ENCODE measurements at places on chromosomes 2 and 18.
A peak's percentile ranks its signal among the peaks of the same experiment; 100 is the strongest.

DNA sequence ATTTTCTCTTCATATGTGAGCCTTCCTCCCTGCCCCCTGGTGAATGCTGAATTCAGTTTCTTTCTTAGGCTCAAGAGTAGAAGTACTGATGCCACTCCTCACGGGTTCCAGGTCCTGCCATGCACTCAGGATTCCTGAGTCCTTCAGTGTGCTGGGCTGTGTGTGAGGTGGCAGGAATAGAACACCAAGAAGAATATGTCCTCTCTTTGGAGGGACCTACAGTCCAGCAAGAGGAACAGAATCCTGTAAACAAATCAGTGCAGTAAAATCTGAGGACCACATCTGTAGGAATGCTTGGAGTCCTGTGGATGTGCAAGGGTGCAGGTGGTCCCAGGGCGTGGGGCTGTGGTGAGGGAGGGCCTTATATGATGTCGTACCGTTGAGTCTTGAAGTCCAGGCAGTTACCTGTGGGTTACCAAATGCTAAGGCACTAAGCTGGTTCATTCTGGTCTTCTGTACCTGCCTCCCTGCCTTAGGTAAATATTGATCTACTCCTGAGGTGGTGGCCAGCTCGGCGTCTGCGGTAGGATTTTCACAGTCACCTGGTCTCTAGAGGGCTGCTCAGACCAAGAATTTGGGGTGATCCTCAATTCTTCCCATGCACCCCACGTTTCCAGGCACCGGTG, 5.5 kb downstream of the ASAP2 start:
- no peak for DNase-seq

- DNase-seq, result no peak
Observed at GRCh38 chr2:113089916-113090315, 22.1 kb downstream of the IL1F10 start.

DNA sequence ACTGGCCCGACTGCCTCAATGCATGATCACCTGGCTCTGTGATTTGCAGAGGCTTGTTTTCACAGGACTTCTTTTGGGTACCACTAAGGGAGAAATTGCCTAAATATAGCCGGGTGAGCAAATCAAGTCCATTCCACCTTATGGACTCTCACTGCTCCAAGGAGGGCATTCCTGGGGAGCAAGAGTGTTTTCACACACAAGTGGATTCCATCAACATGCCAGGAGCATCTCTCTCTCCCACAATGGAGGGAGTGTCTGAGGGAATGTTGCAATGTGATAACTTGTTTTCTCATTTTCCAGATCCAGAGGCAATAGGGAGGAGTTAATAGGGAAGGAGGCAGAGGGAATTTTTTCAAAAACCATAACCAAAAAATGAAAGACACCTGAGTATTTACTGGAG, 250.7 kb downstream of the SATB2 start:
- no peak for DNase-seq

- DNase-seq, result no peak
Observed at GRCh38 chr2:88517759-88518201, 65.3 kb upstream of the FOXI3 start.

DNA sequence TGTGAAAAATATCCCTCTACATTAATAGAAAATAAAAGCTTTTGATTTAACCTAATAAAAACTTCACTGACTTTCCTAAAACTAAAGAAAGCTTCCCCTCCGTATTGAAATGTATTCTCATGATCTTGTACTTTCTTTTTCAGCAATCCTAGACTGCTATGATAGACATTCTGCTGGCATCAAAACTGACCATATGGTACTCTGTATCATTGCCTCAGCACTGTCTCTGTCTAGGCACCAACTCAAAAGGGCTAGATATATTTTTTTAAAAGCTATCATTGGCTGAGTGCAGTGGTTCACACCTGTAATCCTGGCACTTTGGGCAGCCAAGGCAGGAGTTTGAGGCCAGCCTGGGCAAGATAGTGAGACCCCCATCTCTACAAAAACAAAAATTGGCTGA, 32.9 kb downstream of the CDKL4 start:
- no peak for DNase-seq

DNA sequence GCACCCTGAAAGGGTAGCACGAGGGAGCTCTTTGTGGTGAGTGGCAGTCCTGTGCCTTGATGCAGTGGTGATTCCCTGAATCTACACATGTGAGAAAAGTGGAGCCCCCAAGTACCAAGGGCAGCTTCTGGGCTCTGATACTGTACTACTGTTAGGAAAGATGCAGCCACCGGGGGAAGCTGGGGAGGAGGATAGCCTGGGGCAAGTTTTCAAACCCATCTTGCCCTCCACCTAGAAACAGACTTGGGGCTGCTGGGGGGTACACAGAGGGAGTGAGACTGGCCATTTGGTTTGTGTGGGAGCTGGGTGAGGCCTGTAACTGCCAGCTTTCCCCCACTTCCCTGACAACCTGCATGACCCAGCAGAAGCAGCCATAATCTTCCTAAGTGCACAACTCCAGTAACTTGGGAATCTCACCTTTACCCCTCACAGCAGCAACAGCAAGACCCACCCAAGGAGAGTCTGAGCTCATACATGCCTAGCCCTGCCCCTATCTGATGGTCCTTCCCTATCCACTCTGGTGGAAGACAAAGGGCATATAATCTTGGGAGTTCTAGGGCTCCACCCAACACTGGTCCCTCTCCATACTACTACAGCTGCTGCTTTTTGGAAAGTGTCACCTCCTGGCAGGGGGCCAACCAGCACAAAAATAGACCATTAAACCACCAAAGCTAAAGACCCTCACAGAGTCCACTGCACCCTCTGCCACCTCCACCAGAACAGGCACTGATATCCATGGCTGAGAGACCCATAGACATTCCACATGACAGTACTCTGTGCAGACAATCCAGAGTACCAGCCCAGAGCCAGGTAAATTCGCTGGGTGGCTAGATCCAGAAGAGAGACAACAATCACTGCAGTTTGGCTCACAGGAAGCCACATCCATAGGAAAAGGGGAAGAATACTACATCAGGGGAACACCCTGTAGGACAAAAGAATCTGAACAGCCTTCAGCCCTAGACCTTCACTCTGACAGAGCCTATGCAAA, 8.2 kb downstream of the MALL start:
- no peak for DNase-seq

- no peak for DNase-seq
Observed at GRCh38 chr2:72118386-72118785, 29.3 kb downstream of the CYP26B1 start.

DNA sequence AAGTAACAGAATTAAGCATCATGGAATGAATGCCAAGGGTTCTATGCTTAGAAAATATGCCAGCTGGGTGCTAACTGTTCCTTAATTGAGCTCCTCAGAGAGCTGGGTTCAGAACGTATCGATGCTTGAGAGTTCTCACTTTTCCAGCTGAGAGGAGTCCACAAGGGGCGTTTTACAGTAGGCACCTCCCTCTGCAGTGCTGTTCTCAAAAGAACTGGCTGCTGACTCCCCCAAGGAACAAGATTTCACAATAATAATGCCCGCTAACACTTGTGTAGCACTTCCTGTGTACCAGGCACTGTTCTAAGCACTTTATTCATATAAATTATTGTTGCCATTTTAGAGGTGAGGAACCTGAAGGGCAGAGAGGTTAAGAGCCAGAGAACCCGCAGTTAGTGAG, 18.1 kb upstream of the TMEM237 start:
- DNase-seq, result no peak

DNA sequence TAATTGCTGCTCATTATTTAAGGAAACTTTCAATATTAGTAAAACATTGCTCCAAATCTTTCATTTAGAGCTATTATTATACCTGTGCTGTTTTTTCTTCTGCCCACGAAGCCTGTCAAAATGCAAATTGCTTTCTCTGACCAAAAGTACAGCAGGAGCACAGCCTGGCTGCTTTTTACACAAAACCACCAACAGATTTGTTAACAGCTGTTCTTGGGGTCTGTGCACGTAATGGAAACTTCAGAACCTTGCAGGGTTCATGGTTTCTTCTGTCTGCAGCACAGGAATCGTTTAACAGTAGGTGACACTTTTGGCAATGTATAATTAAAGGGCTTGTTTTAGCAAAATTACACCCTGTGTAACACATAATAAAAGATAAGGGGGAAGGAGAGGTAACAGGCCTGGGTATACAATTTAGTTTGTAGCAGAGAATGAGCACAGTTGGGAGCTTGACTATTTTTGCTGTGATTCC, 447.3 kb downstream of the KCNJ3 start:
- DNase-seq, result no peak

GRCh38 chr2:149765003-149765402, 177.4 kb upstream of the MMADHC start:
- no peak for DNase-seq

- no peak for DNase-seq
Observed at GRCh38 chr2:111165084-111165483, 44.4 kb downstream of the BCL2L11 start.

DNA sequence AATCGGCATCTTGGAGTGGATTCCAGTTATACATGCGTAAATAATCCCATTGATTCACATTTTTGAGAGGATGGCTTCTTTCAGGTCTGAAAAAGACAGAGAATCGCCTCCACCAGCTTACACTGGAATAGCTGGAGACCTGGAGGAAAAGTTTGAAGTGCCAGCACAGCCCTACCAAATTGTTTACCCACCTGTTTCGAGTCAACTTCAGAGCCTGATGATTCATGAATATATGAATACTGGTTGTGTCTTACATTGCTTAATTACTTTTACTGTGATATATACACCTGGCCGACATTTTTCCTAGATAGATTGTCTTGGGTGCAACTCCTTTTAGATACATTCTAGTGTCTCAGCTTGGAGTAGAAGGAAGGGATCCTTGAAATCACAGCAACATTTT, 335 bp upstream of the NCKAP5 start:
- DNase-seq, result no peak

- no peak for DNase-seq
Observed at GRCh38 chr2:176979981-176980710, 232.4 kb upstream of the HNRNPA3 start.

DNA sequence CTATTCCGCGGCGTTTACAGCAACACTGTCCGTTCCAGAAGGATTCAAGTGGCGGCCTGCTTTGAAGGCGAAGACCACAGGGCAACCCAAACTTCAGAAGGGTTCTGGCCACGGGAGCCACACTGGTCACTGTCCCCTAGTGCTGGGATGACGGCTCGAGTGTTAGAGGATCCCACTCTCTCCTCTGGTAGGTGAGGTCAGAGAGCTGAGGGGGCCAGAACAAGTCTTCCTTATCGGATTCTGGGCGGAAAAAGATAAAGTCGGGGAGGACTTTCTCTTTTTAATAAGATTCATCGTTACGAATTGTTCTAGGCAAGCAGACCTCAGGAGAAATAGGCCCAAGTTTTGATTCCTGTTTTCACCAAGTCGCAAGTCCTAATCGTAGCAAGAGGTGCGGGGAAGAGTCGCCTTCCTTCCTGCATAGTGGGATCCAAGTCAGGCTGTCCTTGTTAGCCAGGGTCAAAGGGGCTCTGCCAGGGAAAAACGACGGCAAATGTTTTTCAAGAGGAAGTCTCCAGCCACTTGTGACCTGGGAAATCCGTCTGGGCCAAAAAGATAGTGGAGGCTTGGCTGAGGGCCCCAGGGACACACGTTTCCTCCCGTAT, 864 bp upstream of the MYL12A start:
- peak; percentile 34 for DNase-seq

DNA sequence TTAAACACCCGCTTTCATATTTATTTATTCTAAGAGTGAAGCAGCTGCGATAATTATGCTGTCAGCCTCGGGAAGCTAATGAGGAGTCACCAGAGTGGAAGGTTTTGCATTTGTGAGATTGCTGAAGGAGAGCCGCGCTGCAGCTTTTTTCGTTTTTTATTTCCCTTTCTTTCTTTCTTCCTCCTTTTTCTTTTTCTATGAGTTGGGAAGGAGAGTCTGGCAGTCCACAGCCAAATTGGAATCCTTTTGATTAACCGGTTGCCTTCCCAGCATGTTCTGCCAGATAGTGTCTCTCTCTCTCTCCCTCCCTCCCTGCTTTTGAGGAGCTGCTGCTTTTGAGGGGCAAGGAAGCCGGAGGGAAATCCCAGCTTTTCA, 82.1 kb downstream of the CDK15 start:
- no peak for DNase-seq

DNA sequence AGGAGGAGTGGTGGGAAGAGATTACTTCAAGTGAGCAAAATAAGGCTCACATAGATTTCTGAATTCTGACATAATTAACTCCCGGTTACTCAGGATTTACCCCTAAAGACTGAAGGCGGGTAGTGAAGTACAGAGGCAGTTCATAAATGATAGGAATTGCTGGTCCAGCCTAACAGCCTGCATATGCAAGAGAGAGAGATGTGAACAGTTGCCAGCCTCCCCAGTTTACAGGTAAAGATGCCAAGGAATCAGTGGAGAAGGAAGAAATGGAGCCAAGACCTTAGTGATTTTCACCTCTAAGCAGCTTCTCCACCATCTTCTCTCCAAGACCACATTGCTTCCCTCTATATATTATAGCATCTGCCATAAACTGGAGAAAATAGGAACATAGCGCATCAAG, 91.8 kb upstream of the THUMPD2 start:
- DNase-seq, result no peak

GRCh38 chr2:5172923-5173322, 519.3 kb upstream of the SOX11 start:
- DNase-seq, result no peak

GRCh38 chr18:79508565-79509535, 113.1 kb downstream of the NFATC1 start:
- DNase-seq, result no peak

GRCh38 chr2:118084491-118085089, 3.7 kb upstream of the INSIG2 start:
- no peak for DNase-seq

- peak; percentile 71 for DNase-seq
Observed at GRCh38 chr18:35005963-35006577, 35.1 kb upstream of the MAPRE2 start.

DNA sequence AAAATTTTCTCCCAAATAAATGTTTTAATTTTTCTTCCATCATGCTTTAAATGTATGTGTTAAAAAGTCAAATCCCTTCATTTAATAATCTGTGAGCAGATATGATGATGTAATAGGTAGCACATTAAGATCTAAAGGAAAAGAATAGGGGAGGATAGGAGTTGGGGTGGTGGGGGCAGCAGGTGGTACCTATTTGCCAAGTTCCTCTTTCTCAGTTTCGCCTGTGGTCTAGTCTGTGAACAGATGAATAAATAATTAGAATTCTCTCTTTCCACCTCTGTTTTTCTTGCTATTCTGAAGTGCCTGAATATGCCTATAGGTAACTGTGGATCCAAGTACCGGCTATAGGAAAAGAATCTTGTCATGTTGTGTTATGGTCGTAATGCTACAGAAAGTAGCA, 152.5 kb downstream of the NRXN1 start:
- no peak for DNase-seq

DNA sequence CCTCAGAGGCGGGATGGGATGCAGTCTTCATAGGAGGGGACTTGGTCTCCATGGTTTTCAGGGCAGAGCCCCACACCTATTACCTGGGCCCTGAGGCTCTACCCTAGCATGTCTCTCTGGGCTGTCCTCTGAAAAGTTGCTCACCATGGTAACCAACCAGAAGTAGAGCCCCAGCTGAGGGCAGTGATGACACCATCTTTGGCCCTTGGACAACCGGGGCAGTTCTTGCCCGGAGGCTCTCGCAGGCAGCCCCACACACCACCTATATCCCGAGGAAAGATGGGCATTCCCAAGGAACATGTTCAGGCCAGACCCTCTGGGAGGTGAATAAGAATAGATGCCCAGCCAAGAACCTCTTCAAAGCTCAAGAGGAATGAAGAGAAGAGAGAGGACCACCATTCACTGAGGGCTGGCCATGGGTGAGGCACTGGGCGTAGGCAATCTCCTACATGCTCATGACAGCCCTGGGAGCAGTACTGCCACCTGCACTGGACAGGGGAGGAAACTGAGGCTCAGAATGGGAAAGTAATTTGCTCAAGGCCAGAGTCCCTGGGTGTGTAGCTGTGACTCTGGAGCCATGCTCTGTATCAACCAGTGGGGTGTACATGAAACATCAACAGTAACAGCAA, 72.5 kb downstream of the HS1BP3 start:
- DNase-seq, result no peak

- DNase-seq, result no peak
Observed at GRCh38 chr2:201411421-201411820, 39.8 kb downstream of the TRAK2 start.
